ENCODE measurements at places on chromosomes 2 and 18.
A peak's percentile ranks its signal among the peaks of the same experiment; 100 is the strongest.

- DNase-seq, result no peak
Measured at GRCh38 chr2:105868060-105868459, 123.3 kb downstream of the NCK2 start.

DNA sequence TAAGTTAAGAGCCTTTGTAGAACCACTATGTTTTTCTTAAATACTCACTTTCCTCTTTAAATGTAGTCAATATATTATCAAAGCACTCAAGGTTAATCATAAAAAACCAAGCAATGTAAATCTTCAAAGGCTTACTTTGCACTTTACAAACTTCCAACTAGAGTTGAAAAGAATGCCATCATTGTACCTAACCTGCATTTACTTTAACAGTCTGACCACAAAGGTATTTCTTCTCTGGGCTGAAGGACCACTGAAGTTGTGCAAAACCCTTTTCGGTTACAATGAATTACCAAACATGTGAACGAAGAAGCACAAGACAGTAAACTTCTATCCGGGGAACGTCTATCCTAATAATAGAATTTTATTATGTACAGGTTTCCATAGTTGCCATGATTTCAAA is 3.0 kb downstream of the HNRNPLL start:
- no peak for DNase-seq

DNA sequence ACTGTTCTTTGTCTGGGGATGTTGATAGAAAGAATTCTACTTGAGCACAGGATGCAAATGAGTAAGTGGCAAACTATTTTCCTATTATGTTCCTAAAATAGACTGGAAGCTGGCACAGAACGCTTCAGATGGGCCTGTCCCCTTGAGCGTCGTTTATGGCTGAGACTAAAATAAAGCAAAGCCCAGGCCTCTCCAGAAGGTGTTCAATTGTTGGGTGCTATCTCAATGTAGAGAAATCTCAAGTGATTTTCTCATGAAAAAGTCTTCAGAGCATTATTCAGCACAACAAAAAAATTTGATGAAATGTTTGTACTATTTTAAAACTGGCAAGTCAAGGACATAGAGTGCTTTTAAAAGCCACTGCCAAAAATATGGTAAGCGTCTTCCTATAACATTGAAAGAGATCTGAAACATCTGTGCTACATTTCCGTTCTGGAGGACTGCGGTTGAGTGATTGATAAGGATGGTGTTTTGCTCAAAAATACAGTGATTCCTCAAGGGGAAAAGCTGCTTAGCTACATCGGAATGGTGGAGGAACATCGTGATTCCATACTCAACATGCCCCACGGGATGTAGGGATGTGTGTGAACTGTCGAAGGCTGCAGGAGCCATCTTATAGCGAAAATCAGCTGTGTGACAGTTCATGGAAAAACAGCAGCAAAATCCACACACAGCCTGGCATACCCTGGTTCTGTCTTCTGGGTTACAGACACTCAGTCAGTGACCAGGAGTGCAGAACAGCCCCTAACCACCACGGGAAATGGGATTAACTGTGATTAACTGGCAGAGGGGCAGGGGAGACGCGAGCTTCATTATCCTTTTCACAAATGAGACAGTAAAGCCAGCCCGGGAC is 10.4 kb upstream of the LRRFIP1 start:
- peak; percentile 38 for DNase-seq

GRCh38 chr2:65710779-65711295 is 278.4 kb upstream of the SPRED2 start:
- DNase-seq, result no peak

DNA sequence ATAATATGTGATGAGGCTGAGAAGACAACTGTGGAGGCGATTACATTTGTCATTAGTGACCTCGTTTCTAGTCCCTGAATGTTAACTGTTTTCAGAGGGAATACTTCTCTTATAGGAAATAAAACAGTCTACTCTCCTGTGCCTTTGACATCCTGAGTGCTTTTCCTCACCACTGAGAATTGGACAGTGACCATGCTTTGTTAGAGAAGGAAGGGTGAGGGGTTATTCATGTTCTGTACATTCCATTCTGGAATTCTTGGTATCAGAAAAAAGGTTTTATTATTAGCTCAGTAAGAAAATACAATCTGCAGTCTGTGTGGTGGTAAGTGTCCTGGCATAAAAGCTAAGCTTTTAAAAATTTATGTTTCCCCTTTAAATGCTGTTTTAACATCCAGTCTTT is 58.8 kb downstream of the PARD3B start:
- no peak for DNase-seq

- DNase-seq, result no peak
Measured at GRCh38 chr2:150209746-150210145, 277.7 kb downstream of the RND3 start.

DNA sequence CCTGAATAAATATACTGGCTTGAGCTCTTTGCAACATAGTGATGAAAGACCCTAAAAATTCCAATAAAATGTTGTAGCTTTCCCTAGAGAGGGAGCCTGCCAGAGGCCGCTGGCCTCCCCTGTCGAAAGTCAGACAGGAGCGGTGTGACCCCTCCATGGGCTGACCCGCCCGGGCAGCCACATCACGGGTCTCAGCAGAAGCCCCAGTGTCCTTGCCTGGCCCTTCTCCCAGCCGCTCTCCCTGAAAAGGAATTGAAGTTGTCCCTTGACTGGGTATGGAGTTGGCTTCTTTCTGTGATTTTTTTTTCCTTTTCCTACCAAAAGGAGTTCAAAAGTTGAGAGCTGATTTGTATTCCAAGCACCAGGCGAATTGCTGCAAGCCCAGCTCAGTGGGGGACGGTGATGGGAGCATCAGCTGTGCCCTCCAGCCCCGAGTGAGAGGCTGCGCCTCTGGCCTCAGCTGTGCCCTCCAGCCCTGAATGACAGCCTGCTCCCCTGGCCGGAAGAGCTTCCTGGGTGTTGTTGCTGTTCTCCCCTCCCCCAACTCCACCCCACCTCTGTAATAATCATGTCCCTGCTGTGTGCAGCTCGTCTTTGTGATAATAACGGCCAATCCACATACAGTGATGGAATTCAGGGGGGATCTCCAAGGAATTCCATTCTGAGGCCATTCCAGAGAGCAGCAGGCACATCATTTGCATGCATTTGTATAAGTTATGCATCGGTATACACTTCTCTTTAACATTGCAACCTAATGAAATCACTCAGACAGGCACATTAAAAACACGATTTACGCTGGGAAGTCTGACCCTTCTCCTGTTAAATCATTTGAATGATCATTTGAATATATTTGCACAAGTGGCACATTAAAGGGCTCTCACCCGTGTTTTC is 501.0 kb downstream of the EIPR1 start:
- DNase-seq, result no peak

- no peak for DNase-seq
Measured at GRCh38 chr18:61998957-61999356, 106.2 kb upstream of the RNF152 start.

- DNase-seq, result no peak
Measured at GRCh38 chr2:60872510-60872928, 8.9 kb upstream of the REL start.

DNA sequence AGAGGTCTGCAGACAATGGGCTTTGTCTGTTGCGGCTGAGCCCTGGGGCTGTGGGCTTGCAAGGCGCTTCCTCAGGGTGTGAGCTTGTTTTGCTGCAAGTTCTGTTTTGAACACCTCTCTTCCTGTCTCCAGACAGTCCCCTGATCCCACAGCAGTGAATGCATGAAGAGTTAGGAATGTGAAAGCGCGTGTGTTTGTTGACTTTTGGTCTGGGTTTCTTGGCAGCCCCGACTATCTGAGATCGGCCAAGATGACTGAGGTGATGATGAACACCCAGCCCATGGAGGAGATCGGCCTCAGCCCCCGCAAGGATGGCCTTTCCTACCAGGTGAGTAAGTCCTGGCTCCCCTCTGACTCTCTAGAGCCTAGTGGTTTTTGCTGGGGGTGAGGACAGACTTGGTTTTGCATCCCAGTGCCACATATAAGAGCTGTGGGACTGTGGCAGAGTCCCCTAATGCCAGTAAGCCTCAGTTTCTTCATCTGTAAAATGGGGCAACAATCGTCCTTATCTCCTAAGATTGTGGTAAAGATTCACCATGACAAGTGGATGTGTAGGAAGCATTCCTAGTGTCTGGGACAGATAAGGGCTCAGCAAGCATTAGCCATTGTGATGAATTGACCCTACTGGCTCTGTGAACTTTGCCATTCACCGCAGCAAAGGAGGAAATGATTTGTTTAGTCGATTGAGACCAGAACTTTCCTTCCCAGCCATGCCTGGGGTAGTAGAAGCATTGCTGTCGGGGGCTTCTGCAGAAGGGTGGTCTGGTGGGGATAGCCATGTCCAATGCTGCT is 3.0 kb downstream of the LBH start:
- DNase-seq, result peak; percentile 64

- DNase-seq, result no peak
Measured at GRCh38 chr2:204931562-204931961, 386.3 kb downstream of the PARD3B start.

- no peak for DNase-seq
Measured at GRCh38 chr2:11109002-11109401, 46.3 kb upstream of the SLC66A3 start.

- peak; percentile 65 for DNase-seq
Measured at GRCh38 chr2:69518841-69519240, 81.6 kb upstream of the NFU1 start.

DNA sequence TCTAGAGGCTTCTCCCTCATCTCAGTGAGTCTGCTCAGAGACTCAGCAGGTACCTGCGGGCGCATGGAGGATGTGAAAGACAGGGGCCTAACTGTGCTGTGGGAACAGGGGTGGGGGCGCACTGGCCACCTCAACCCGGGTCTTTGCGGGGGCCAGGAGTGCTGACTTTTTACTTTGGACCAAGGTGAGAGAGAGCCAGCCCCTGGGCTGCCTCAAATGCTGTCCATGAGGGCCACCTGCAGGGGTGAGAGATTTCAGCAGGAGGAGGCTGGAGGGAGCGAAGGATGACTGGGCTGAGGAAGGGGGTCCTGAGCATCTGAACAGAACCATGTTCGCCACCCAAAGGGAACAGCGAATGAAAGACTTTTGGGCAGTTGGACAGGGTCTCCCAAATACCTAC is 129.4 kb downstream of the TNS1 start:
- DNase-seq, result no peak

- no peak for DNase-seq
Measured at GRCh38 chr2:22854588-22854987, 530.4 kb upstream of the KLHL29 start.

DNA sequence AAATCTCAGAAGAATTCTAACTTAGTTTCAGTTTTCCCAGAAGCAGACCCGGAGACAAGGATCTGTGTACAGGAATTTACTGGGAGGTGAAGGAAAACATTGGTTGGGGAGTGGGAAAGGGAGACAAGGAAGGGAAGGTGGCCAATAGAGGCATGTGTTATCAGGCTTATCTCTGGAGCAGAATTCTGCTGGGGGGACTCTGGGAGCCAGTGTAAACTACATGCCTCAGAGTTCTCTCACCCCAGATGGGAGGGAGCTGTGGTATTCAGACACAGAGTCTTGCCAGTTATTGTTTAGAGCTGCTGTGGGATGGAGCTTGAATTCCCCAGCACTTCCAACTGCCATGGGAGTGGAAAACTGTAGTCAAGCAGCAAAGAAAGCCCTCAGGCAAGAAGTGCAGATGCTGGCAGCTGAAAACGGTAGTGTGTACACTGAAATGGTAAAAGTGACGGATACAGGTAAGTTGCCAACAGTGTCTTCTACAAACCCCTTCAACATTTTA is 19.0 kb downstream of the DNPEP start:
- no peak for DNase-seq

DNA sequence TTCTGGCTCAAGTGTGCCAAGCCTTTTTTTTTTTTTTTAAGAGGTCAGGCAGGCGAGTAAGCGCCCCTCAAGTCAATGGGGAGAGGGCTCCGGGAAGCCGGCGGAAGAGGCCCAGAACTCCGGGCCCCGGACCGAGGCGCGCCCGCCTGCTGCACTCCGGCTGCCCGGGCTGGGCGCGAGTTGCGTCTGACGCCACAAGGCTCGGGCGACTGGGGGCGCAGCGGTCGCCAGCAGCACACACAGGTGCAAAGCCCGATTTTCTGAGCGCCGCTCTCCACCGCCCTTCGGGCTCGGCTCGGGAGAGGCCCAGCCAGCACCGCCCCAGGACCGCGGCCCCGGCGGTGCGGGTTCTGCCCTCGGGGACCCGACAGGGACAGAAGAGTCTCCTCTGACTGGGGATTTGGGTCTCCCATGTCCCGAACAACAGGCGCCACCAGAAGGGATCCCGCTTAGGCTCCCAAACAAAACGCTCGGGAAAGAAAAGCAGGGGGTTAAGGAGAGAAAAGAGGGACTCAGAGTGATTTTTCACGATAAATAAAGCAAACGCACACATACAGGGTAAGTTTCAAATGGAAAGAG is 787 bp downstream of the ERBB4 start:
- DNase-seq, result peak; percentile 58

- DNase-seq, result no peak
Measured at GRCh38 chr2:104443145-104443544, 410.8 kb upstream of the POU3F3 start.

- DNase-seq, result no peak
Measured at GRCh38 chr2:134705861-134706586, 12.8 kb downstream of the TMEM163 start.

DNA sequence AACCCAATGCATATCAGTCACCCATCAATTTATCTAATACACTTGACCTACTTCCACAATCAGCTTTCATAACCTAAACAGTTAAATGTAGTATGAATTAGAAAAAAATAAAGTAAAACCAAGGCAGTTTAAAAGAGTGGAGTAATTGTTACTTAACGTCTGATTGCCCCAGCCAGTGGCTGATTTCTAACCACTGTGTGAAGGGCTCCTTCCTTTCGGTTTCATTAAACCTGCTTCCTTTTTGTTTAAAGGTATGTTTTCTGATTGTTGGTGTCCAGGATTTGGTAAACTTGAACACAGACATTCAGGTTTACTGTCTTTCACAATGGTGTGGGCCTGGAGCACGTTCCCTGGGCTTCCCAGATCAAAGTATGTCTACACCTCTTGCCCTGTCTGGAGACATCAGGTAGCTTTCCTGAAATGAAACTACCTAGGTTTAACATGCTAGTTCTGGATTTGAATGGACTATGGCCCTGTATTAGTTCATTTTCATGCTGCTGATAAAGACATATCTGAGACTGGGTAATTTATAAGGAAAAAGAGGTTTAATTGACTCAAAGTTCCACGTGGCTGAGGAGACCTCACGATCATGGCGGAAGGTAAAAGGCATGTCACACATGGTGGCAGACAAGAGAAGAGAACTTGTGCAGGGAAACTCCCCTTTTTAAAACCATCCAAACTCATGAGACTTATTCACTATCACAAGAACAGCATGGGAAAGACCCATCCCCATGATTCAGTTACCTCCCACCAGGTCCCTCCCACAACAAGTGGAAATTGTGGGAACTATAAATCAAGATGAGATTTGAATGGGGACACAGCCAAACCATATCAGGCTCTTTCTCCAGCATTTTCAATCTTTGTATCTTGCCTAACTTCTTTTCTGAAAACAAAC is 605.2 kb upstream of the ID2 start:
- DNase-seq, result no peak

DNA sequence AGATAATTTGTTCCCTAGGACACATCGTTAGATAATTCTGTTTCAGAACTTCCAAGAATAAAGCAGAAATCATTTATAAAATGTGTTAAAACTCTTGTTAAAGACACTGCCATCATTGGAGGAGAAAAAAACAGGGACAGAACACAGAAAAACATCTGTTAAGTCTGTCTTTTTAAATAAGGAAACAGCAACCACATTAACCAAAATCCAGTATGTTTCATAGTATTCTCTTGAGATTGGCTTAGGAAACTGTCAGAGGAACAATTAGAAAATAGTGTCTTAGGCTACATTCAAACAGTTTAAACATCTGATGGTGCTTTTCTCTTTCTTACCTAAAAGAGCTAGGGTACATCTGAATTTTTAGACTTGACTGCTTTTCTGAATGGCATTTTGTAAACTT is 81.6 kb downstream of the PMS1 start:
- no peak for DNase-seq

GRCh38 chr2:100194951-100195350 is 52.6 kb upstream of the AFF3 start:
- DNase-seq, result no peak

Data from sciatic nerve (tissue), 2 donors.